CD14-positive monocyte (primary cell): ENCODE measurements at places on chromosomes 4 and X. TPM values are rescaled to one million over a fixed set of nuclear protein-coding genes. Genes with fewer than 3 reads are reported as not detected.

The FAM184B gene
- polyA plus RNA-seq = not detected in 2 replicates

DNA sequence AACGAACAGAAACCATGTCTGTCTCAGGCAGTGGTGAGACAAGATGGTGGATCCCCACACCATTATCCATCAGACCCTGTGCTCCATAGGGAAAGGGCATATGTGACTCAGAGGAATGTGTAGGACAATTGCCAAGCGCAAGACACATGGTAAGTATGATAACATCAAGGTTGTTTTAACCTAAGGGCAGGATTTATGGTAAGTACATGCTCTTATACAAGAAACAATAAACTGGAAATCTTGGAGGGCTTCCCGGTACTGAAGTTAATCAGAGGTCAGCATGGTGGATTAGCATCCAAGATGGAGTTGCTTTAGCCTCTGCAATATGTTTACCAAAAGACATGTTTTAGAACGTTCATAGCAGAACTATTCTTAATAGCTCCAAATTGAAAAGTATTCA is 355.0 kb downstream of the PPP1R2C start:
- H3K36me3 ChIP-seq = no peaks in the 10 kb centered on the region
- H3K4me3 ChIP-seq = no peak overlapping the region
- no peak overlapping the region for H3K27ac ChIP-seq
- no peaks in the 10 kb centered on the region for H3K4me1 ChIP-seq

GRCh38 chrX:111382277-111382676 is 29.7 kb downstream of the DCX start:
- no peak overlapping the region for H3K4me3 ChIP-seq
- H3K4me1 ChIP-seq = no peaks in the 10 kb centered on the region
- H3K27me3 ChIP-seq = no peaks in the 10 kb centered on the region
- DNase-seq = no peak
- no peaks in the 10 kb centered on the region for H3K36me3 ChIP-seq
- H3K27ac ChIP-seq = no peak overlapping the region

DNA sequence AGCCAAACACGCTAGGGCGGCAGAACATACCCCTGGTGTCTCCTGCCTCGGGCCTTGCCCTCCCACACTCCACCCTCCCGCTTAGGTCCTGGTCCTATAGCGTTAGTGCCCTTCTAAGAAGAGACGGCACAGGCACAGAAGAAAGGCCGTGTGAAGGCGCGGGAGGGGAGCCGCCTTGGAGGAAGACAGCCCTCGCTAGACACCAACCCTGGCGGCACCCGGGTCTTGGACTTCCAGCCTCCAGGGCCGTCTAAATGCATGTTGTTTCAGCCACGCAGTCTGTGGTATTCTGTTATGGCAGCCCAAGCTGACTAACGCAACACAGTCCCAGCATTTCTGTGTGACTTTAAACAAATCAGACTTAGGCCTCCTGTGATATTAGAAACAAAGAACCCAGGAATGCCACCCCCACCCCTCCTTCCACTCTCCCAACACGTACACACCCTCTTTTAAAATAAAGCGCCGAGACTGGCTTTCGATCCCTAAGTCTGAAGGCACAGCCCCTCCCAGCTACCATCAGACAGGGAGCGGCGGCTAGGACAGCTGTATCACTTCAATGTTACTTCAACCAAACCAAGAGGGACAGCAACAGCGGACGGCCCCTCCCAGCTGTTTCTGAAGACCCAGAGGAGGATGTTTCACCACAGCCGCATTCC is 128.0 kb downstream of the AFAP1 start:
- H3K4me1 ChIP-seq = no peaks in the 10 kb centered on the region
- no peak overlapping the region for H3K27ac ChIP-seq
- H3K36me3 ChIP-seq = no peaks in the 10 kb centered on the region
- no peak overlapping the region for H3K4me3 ChIP-seq

The KCND1 gene
- not detected for polyA plus RNA-seq
